Activated T-cell treated with anti-CD3 and anti-CD28 coated beads, Interleukin-2, amount 50 U/mL, for 48 hours (primary cell): ENCODE measurements at places on chromosomes 1 and 21.

- no peak for DNase-seq
These were observed 1.1 kb downstream of the PSRC1 start for GRCh38 chr1:109281680-109282496.

GRCh38 chr1:88463401-88463985 is 220.6 kb upstream of the PKN2 start:
- no peak for DNase-seq

DNA sequence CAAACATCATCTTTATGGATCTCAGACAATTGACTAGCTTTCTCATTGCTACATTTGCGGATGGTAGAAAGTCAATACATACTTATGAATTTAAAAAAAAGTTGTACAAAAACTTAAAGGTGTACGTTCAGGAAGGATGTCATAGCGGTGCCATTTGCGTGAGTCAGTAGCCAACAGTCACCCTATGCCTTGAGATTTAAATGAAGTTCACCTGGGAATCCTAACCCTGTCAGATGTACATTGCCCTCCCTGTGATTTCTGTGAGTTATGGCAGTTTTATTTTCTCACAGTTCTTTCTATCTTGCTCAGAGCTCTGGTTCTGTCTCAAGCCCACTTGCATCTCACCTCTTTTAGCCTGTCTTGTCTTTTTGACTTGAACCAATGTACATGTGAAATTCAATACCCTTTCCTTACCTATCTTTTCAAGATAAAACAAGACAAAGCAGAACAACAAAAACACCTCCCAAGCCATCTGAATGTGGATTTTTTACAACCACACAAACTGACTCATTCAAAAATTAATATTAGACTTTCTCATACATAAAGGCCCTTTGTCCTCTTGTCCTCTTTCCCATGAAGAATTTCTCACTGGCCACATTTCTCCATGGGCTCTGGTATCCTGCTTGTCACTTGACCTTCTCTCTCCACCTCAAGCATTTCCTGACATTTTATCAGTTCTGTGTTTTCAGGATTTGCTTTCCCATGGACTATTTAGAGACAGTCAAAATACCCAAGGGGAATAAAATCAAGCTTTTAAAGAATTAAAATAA is 25.3 kb upstream of the ZNF697 start:
- no peak for DNase-seq

DNA sequence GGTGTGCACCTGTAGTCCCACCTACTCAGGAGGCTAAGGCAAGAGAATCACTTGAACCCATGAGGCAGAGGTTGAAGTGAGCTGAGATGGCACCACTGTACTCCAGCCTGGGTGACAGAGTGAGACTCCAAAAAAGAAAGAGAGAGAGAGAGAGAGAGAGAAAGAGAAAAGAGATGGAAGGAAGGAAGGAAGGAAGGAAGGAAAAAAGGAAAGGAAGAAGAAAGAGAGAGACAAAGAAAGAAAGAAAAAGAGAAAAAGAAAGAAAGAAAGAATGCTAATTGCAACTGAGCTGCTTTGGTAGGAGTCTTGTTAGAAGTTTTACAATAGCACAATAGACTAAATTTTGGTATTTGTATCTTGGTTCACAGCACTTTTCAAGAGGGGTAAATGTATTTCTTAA is 25.7 kb downstream of the TESK2 start:
- no peak for DNase-seq

DNA sequence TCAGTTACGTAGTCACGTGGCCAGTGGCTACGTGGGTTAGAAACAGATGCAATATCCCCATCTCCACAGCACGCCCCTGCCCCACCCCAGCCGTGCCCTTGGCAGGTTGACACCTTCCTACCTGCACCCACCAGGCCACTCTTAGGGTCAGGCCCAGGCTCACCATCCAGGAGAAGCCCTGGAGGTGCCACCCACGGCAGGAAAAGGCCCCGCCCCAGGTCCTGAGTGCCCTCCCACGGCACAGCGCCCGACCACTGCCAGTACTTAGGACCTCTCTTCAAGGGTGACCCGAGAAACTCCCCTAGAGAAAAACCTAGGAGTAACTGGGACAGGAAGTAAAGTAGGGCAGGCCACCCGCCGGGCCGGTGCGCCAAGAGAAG is 1.5 kb downstream of the C1orf35 start:
- DNase-seq, result peak; percentile 42

- no peak for DNase-seq
These were observed 84.1 kb upstream of the NEGR1 start for GRCh38 chr1:72366466-72366865.

DNA sequence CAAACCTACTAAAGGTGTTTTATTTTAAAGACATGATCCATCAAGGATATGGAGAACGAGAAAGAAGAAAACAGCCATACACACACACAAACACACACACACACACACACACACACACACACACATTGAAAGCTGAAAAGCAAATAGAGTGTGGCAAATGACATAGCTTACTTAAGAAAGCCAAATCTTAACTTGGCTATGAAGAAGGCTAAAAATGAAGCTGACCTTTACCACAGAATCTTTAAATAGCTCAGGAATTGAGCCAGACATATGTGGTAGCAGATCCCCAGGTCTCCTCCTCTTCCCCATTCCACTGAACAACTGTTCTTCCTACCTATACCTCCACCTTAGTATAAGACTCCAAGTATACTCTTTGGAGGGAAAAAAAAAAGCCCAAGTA is 185.6 kb downstream of the CLEC20A start:
- DNase-seq, result no peak

- no peak for DNase-seq
These were observed at the start of gene RHBDL2 for GRCh38 chr1:38941527-38942019. TSS of gene RHBDL2 (minus strand) at chr1:38941830. CDS start at chr1:38919212, 22,618 bp downstream.

DNA sequence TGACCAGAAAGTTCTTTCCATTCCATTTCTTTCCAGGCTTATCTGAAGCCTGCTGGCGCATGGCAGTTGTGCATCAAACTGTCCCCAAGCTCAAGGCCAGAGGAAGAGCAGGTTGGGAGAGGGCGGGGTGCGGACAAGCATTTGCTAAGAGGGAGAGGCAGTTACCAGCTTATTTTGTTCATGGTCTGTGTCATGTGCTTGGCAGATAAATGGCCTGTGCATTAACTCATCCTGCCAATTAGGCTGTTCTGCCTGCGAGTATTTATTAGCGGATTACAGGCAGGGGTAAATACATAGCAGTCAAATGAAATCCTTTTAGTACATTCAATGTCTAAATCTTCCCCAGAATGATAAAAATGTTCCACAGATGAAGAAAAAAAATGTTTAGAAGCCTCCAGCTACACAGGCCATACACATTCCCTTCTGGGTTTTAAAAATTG is 48.9 kb upstream of the B3GALNT2 start:
- no peak for DNase-seq
